ENCODE measurements at places on chromosomes 1 and 21. TPM values are rescaled to one million over a fixed set of nuclear protein-coding genes. Genes with fewer than 3 reads are reported as not detected.

GRCh38 chr1:59761443-59761842 is 53.3 kb upstream of the HOOK1 start:
- H3K4me3 ChIP-seq, result no peak overlapping the region
- H3K27me3 ChIP-seq, result no peaks in the 10 kb centered on the region
- H3K4me1 ChIP-seq, result peaks cover 22% of the 10 kb centered on the region
- DNase-seq, result no peak
- no peaks in the 10 kb centered on the region for H3K36me3 ChIP-seq
- no peak overlapping the region for H3K27ac ChIP-seq

- no peaks in the 10 kb centered on the region for H3K36me3 ChIP-seq
- peaks cover 2% of the 10 kb centered on the region for H3K4me1 ChIP-seq
- DNase-seq, result no peak
- H3K4me3 ChIP-seq, result no peak overlapping the region
These were observed 5.5 kb downstream of the PKP1 start for GRCh38 chr1:201288765-201289164.

- DNase-seq, result no peak
- peaks cover 46% of the 10 kb centered on the region for H3K27me3 ChIP-seq
- H3K27ac ChIP-seq, result no peak overlapping the region
- H3K36me3 ChIP-seq, result no peaks in the 10 kb centered on the region
- no peak overlapping the region for H3K4me3 ChIP-seq
These were observed 71.6 kb upstream of the IFFO2 start for GRCh38 chr1:19028110-19028509.

Gene LRRC39
- 166 TPM for total RNA-seq

DNA sequence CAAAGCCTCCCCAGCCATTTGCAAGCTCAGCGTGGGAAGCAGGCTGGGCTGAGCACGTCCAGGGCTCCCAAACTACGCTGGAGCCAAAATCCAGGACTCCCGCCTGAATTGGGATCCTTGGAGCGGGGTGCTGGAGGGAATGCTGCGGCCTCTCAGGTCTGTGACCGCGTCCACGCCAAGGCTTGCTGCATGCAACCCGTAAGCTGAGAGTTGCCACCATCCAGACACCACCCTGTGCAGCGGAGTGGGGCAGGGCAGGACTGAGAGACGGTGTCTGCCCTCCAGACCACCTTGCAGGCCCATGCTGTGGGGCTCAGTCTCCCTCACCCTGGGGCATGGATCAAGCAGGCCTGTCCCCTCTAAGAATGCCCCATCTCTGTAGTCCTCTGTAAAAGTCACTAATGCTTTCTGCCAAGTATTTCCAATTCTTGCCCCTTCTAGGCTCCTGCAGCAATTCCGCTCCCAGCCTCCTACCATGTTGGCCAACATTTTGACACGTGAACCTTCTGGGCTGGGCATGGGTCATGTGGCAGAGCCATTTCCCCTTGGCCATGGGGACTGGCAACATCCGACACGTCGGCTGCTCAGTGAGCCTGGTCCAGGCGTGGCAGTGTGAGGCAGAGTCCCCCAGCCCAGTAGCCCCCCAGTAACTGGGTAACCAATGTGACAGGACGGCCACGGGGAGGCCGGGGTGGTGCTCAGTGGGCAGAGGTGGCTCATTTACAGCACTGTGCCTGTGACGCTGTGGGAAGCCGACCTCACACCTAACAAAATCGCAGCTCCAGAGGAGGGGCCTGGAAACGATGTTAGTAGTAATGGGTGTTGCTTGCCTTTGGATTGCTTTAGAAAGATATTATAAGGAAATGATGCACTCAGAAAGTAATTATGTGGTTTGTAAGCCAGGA is 57.9 kb upstream of the PDE9A start:
- H3K4me3 ChIP-seq, result no peak overlapping the region
- no peak overlapping the region for H3K27ac ChIP-seq
- H3K4me1 ChIP-seq, result peaks cover 8% of the 10 kb centered on the region
- H3K36me3 ChIP-seq, result no peaks in the 10 kb centered on the region

DNA sequence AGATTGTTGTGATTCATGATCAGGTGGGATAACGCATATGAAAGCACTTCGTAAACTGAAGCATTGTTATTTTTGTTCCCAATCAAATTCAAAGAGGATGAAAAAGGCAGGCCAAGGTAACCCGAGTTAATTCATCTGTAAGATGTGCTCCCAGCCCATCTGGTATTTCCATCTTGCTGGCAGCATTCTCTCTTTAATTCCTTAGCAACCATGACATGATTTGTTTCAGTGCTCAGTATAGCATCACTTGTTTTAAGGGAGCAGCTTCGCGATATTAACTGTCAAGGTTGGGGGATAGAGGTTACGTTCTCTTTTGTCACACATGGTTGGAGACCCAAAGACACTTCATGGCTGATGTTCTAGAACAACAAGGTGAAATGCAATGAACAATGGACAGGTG is 6.4 kb downstream of the TSPAN2 start:
- no peak for DNase-seq
- H3K27ac ChIP-seq, result peak overlapping the region; percentile 82
- H3K36me3 ChIP-seq, result no peaks in the 10 kb centered on the region
- H3K27me3 ChIP-seq, result no peaks in the 10 kb centered on the region
- peaks cover 31% of the 10 kb centered on the region for H3K4me1 ChIP-seq

DNA sequence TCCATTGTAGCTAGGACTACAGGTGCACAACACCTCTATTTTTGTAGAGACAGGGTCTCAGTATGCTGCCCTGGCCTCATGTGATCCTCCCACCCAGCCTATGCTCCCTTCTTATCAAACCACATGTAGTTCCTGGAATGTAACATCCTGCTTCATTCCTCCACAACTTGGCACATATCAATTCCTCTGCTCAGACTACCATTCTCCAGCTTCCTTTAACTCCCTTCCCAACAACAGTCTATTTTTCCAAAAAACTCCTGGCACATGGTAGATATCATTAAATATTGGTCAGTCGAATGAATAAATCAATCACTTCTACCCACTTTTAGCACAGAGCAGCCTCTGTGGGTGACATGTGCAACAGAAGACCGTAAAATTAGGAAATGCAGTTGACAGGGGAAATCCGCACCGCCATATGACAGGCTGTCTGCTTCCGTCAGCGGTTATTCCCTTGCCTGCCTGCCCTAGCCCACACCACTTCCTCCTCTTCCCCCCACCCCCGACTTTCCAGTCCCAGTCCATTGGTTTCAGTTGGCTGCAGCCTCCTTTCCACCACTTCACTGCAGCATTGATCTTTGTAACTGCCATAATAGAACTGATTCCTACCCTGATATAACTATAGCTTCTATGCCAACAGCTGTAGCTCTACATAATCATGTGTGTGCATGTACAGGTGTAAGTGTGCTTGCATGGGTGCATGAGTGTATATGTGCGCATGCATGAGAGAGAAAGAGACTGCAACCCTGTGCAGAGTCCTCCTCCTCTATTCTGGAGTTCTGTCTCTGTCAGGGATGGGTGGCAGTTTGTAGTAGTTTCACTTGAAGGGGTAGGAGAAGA is 6.8 kb upstream of the AKR1A1 start:
- H3K27me3 ChIP-seq, result no peaks in the 10 kb centered on the region
- DNase-seq, result peak; percentile 33
- peak overlapping the region; percentile 50 for H3K27ac ChIP-seq
- peaks cover 10% of the 10 kb centered on the region for H3K4me1 ChIP-seq
- H3K4me3 ChIP-seq, result no peak overlapping the region

DNA sequence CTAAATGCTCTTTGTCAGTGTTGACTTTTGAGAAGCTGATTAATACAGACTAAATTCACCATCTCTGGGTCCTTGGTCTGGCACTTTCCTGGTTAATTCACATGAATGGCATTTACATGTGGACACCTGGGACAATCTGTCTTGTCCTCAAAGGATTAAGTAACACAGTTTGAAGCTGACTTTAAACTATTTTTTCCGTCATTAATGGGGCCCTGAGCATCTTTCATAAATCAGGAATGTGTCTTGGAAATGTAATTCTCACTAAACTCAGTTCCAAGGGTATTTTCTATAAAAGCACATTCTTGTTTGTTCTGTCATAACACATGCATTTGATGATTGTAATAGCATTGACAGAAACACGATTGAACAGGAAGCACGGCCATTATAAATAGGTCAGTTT is 26.7 kb upstream of the NBL1 start:
- H3K4me3 ChIP-seq, result no peak overlapping the region
- H3K36me3 ChIP-seq, result peaks cover 18% of the 10 kb centered on the region
- H3K27me3 ChIP-seq, result no peaks in the 10 kb centered on the region
- H3K4me1 ChIP-seq, result peaks cover 60% of the 10 kb centered on the region

DNA sequence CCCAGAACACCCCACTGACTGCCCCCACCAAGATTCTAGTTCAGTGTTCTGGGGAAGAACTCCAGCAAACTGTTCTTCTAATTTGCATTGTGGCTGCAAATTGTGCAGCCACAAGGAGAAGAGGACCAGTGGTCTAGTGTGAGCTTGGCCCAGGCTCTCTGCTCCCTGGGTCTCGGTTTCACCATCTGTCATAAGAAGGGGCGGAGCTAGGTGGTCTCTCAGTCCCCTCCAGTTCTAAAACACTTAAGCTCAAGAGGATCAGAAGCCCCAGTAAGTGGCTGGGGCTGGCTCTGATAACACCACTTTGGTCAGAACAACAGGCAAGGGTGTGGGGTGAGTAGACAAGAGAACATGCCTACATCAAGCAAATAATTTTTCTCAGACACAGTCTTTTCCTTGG is 99.9 kb downstream of the BEND5 start:
- no peak overlapping the region for H3K27ac ChIP-seq

GRCh38 chr21:44939532-44940115 is at the start of gene SLX9:
SLX9 (plus strand) TSS chr21:44940029; CDS start chr21:44940058, 29 bp downstream.
- DNase-seq, result peak; percentile 79
- H3K27ac ChIP-seq, result peak within 1 kb of the TSS; percentile 92
- H3K4me3 ChIP-seq, result peak within 1 kb of the TSS; percentile 99
- peaks cover 17% of the 10 kb centered on the region for H3K36me3 ChIP-seq
- peaks cover 56% of the 10 kb centered on the region for H3K4me1 ChIP-seq

DNA sequence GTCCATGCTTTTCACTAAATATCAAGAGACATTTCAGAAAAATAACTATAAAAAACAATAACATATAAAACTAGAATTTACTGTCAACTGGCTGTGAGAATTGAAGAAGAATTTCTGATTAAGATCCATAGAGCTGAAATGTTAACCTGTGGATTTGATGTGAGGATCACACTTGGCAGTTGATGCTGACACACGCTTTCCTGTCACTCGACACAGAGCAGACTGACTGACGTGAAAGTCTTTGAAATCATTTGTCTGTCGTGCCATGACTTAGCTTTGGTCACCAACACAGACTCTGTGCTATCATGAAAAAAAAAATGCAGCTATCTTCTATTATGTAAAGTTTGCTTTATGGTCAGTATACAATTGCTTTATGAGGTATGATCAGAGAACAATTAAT is 706.0 kb upstream of the ZP4 start:
- H3K36me3 ChIP-seq, result no peaks in the 10 kb centered on the region
- H3K27ac ChIP-seq, result no peak overlapping the region
- H3K4me1 ChIP-seq, result no peaks in the 10 kb centered on the region
- no peaks in the 10 kb centered on the region for H3K27me3 ChIP-seq

DNA sequence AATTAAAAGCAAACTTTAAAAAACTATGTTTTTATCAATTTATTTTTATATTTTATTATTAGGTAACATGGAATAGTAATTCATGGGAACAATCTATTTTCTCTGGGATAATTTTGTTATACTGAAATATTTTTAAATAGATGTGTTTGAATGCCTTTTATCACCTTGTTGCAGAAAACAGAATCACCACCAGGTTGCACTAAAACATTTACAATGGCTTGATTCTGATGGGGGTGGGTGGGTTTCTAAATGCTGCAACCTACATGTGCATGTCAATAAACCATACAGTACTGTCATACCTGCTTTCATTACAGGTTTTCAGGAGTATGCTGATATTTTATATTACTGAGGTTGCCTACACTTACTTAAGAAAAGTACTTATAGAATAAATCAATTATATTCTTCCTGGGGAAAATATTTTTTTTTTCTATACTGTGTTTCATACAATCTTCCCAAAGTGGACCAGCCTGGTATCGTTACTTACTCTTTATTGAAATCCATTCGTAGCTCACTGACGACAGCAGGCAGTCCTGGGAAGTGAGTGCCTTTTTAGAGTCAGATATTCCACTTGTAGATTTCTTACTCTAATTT is 132.8 kb downstream of the PTPRC start:
- DNase-seq, result no peak
- no peaks in the 10 kb centered on the region for H3K36me3 ChIP-seq
- H3K27me3 ChIP-seq, result no peaks in the 10 kb centered on the region
- no peak overlapping the region for H3K27ac ChIP-seq
- H3K4me3 ChIP-seq, result no peak overlapping the region

Gene DDAH1
- 10.1 TPM for total RNA-seq

Gene CD48
- 1.3 TPM for total RNA-seq

- no peak overlapping the region for H3K27ac ChIP-seq
- H3K27me3 ChIP-seq, result peaks cover 27% of the 10 kb centered on the region
- H3K36me3 ChIP-seq, result no peaks in the 10 kb centered on the region
These were observed 200.5 kb downstream of the CAMTA1 start for GRCh38 chr1:6985549-6986276.

Gene ELAVL4
- total RNA-seq, result not detected

GRCh38 chr1:77857552-77857951 is 30.9 kb upstream of the NEXN start:
- H3K27ac ChIP-seq, result no peak overlapping the region
- DNase-seq, result no peak
- no peak overlapping the region for H3K4me3 ChIP-seq

GRCh38 chr1:153929981-153930948 is 7.5 kb upstream of the GATAD2B start:
- H3K27me3 ChIP-seq, result no peaks in the 10 kb centered on the region
- H3K4me3 ChIP-seq, result no peak overlapping the region
- no peak for DNase-seq
- H3K36me3 ChIP-seq, result peaks cover 38% of the 10 kb centered on the region
- peak overlapping the region; percentile 63 for H3K27ac ChIP-seq

Gene PLCH2
- 0.16 TPM for total RNA-seq

DNA sequence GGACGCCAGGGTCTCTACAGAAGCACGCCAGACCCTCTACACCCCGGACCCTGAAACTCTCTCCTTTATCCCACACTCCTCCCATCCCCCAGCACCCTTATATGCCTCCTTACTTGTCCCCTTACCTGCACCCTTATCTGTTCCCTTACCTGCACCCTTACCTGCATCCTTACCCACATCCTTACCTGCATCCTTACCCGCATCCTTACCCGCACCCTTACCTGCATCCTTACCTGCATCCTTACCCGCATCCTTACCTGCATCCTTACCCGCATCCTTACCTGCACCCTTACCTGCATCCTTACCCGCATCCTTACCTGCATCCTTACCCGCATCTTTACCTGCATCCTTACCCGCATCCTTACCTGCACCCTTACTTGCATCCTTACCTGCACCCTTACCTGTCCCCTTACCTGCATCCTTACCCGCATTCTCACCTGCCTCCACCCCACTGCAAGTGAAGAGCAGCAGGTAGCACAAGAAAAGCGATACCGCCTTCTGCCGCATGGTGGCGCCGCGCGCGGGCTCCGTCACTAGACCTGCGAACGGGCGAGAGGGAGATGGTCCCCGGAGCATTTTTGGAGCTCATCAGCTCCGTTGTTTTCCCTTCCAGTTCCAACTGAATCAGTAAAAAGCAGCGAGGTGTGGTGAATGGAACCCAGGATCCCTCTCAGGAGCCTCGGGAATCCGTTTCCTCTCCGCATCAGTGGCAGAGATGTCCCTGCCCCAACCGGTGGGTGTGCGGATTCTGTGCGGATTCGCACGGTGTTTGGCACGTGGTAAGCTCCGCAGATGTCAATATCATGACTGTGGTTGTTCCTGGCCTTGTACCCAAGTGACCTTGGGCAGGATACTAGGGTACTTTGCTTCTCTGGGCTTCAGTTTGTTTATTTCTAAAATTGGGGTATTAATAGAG is 2.9 kb downstream of the IFI6 start:
- peak; percentile 80 for DNase-seq
- peak overlapping the region; percentile 62 for H3K4me3 ChIP-seq

- H3K27me3 ChIP-seq, result no peaks in the 10 kb centered on the region
- H3K4me1 ChIP-seq, result peaks cover 20% of the 10 kb centered on the region
- H3K36me3 ChIP-seq, result no peaks in the 10 kb centered on the region
- H3K4me3 ChIP-seq, result no peak overlapping the region
- H3K27ac ChIP-seq, result no peak overlapping the region
- DNase-seq, result no peak
These were observed 16.5 kb downstream of the TRIT1 start for GRCh38 chr1:39866767-39867166.

Measured in left ventricle myocardium inferior (tissue), 1 donor.